ENCODE measurements at places on chromosomes 6 and 20. TPM values are rescaled to one million over a fixed set of nuclear protein-coding genes. Genes with fewer than 3 reads are reported as not detected.

- peak; percentile 10 for DNase-seq
Measured at GRCh38 chr6:2938004-2938631, 33.2 kb downstream of the SERPINB6 start.

DNA sequence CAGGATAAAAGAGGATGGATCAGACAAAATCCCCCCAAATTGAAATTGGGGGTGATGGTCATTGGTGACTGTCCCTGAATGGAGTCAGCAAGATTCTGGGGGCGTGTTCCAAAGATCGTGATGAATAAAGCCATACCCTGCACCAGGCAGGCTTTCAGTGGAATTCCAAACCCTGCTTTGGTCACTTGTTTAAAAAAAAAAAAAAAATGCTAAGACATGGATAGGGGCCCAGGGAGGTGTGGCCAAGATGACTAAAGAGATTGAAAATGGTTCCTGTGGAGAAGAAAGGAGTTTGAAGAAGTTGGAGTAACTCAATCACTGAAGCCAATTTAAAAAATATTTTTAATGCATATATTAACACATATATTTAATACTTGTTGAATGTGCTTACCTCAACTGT, 161.4 kb upstream of the KCNG1 start:
- DNase-seq, result no peak

The TMX4 gene
- total RNA-seq, result 94.4 TPM

The KIF25 gene
- total RNA-seq, result not detected

The KCNK5 gene
- 0.50 TPM for total RNA-seq

DNA sequence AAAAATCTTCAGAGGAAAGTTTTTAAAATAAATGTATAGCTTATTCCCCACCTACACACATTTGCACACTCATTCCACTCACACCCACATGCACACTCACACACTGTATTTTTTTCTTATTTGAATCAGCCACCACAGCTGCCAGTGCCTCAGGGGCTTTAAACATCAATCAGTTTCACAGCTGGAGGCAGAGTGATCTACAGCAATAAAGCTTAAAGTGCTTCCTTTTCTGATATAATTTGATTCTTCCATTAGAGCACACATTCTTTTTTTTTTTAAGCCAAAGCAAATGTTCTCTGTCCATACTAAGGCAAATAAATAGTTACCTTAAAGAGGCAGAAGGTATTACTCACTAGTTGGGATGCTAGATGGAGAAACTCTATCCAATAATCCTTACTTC, 498.8 kb upstream of the POU3F2 start:
- DNase-seq, result no peak

- DNase-seq, result no peak
Measured at GRCh38 chr6:119454714-119455113, 105.2 kb upstream of the MAN1A1 start.

GRCh38 chr6:84798257-84798656, 33.9 kb upstream of the TBX18 start:
- no peak for DNase-seq

DNA sequence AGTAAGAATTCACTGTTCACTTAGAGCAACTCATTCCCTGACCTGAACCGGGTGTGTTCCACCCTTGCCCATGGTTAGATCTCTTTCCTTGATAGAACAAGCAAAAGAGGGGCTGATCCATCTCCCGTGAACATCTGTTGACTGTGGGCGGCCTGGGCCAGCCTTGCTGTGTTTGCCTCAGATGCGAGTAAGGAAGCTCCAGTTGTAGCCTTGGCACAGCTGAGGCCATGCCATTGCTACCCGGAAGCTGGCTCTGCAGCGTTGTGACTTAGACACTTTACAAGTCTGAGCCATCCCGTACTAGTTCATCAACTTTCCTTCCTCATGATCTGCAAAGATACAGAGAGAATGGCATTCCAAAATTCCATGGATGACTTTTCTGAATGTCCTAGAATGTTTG, 139.0 kb downstream of the MAP3K4 start:
- no peak for DNase-seq

The LY6G6D gene
- not detected for total RNA-seq

The C6orf141 gene
- total RNA-seq, result not detected

DNA sequence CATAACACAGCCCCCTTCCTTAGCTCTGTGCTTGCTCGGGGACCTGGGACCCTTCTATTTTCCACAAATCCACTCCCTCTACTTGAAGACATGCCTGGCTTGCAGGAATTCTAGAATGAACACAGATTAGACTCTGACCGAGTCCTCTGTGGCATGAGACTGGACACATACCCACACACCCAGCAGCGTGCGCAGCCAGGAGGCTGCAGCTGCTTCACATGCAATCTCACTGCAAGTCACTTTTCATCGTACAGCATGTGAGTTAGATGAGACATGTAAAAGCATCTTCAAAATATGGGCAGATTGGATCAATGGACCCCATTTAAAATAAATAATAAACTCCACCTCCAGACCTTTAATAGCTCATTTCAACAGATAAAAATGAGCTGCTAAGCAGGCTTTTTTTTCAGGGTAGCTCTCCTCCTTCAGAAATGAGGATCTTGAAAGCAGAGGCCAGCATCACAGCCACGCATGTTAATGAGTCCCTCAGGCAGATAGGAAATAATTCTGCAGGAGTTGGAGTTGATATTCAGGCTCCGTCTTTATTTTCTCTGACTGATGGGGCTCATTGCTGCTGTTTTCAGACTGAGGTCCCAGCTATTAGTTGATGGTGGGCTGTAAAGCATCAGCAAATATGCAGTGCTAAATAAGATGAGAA, 215.1 kb upstream of the GGTLC1 start:
- no peak for DNase-seq

DNA sequence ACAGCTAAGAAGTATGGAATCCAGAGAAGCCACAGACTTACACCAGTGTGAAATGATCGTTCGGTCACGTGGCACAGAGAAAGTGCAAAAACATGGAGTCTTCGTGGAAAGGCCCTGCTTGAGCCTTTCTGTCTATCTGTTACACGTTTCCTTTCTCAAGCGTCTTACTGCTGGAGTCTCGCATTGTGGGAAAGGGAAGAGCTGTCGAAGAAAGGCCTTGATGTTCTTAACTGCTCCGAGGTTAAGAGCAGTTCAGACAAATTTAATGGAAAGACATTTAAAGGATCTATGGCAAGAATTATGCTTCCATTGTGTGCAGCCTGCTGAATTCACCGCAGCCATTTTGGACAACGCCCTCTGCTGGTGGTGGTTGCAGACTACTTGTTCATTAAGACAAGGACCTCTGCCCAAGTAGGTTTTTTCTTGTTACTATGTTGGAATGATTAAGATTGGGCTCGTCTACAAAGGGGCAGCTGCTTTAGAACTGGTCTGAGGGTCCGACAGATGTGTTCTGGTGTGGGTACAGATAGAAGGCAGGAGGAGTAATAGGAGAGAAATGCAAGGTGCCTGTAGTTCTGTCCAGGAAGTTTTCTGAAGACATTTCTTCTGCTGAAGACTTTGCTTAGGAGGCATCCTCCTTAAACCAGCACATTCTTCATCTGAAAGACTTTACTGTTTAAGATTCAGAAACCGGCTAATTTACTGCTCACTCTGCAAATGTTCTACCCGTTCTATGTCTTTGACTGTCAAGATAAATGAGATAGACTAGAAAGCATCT, 24.7 kb upstream of the CCN6 start:
- peak; percentile 81 for DNase-seq

DNA sequence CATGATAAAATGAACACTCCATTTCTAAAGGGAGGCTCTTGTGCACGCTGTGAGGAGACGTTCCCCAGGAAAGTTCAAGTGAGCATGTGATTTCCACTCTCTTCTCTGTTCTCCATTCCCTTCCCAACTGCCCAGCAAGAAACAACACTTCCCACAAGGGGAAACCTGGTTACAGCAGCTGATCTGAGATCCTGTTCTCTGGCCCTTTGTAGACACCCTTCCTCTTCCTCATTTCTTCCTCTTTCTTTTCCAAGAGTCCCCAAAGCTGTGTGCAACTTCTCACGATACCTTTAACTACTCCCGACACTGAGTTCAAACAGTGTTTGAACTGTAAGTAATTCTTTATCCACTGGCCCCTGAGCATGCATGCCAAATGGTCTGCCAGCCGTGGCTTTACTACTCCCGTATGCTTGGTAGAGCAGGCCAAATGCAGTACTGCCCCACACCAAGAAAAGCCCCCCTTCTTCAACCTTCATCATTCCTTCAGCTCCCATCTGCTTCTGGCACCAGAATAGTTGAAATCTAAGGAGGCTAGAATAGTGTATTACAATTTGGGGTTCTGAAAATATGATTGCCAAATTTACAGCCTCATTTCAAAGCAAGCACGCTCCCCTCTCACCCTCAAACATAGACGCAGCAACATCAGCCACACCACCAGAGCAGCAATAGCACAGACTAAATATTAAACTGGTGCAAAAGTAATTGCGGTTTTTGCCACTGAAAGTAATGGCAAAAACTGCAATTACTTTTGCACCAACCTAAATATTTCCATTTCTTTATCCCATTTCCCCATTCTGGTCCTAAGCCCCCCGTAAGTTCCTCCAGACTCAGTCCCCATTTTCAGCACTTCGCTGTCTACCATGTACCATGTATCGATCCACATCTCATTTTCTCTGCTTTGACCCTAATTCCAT, 4.3 kb downstream of the HLA-DMB start:
- no peak for DNase-seq

DNA sequence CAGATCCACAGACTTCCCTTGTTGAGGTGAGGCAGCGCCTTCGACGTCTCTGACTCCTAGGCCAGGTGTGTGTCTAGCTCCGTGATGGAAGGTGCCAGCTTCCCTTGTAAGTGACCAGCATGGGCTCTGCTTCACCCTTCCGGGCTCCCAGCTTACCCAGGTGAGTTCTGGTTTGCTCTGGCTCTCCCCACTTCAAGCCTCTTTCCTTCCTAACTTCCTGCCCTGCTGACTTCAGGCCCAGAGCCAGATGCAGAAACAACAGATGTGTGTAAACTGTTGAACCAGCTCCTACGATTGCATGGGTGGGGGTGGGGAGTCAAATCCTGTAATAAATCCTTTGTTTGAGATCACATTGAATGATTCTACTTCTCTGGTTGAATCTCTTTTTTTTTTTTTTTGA, 51.6 kb upstream of the BMP6 start:
- no peak for DNase-seq

DNA sequence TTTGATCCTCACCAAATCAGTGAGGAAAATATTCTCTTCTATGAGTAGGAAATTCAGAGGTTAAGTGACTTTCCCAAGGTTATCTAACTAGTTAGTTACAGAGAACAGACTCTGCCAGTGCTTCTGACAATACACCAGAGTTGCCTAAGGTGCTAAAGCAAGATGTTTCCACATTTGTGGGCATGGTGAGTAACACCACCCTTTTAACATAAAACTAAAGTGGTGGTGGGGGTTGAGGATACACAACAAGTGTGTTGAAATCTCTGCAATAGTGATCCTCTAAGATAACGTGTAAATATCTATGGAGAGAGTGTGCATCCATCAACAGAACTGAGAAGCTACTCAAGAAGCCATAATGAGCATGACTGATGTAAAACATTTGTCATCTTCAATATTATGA, 11.7 kb downstream of the VNN2 start:
- no peak for DNase-seq

The BIRC7 gene
- total RNA-seq, result not detected

The FILIP1 gene
- not detected for total RNA-seq

GRCh38 chr20:10167594-10167993, 51.0 kb upstream of the SNAP25 start:
- no peak for DNase-seq

- DNase-seq, result no peak
Measured at GRCh38 chr6:52546678-52547077, 30.2 kb downstream of the TRAM2 start.

DNA sequence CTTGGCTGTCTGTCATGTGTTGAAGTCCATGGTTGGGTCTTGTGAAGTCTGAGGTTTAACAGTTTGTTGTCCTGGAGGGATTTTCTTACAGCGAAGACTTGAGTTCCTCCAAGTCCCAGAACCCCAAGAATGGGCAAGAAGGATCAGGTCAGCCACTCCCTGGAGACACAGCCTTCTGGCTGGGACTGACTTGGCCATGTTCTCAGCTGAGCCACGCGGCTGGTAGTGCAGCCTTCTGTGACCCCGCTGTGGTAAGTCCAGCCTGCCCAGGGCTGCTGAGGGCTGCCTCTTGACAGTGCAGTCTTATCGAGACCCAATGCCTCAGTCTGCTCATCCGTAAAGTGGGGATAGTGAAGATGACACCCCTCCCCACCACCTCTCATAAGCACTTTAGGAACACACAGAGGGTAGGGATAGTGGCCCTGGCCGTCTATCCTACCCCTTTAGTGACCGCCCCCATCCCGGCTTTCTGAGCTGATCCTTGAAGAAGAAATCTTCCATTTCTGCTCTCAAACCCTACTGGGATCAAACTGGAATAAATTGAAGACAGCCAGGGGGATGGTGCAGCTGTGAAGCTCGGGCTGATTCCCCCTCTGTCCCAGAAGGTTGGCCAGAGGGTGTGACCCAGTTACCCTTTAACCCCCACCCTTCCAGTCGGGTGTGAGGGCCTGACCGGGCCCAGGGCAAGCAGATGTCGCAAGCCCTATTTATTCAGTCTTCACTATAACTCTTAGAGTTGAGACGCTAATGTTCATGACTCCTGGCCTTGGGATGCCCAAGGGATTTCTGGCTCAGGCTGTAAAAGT, 43.5 kb downstream of the SIRPA start:
- DNase-seq, result no peak

- no peak for DNase-seq
Measured at GRCh38 chr6:138787138-138787537, 8.7 kb upstream of the ECT2L start.

DNA sequence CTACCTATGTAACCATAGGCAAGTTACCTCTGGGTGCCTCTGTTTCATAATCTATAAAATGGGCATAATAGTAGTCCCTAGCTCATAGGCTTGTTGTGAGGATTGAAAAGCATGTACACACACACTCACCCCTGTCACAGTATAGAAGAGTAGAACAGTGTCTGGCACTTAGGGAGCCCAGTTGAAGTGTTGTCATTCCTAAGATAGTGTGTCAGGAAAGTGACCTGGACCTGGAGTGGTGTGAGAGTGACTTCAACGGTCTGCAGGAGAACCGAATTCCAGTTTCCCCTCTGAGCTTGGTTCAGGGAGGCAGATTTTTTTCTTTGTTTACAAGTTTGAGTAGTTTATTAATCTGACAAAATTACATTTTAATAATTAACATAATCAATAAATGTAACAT, 229.9 kb upstream of the MAP3K7 start:
- DNase-seq, result no peak

The SAMD10 gene
- 15.2 TPM for total RNA-seq

The SLC24A3 gene
- 0.09 TPM for total RNA-seq

Measured in natural killer cell (primary cell).